ENCODE measurements at places on chromosomes 6 and 20. TPM values are rescaled to one million over a fixed set of nuclear protein-coding genes. Genes with fewer than 3 reads are reported as not detected.
A peak's percentile ranks its signal among the peaks of the same experiment; 100 is the strongest.

DNA sequence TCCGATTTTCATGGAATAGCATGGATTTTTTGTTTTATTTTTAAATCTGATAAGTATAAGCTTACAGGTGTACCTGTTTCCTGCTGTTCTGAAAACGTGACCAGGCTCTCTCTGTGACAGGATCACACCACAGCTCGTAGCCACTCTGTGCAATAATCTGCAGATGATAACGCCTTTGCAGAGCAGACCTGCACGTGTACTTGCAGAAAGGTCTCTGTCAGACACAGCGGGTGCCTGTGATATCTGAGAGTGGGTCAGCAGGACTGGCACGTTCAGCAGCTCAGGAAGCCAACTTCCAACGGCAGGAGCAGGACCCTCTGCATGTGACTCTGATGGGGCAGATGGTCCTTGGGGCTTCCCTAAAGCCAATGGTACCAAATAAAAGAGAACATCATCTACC is 68.6 kb upstream of the HDDC2 start:
- DNase-seq: no peak

- DNase-seq: no peak
These were observed 88.7 kb downstream of the ARHGAP18 start for GRCh38 chr6:129621252-129621651.

DNA sequence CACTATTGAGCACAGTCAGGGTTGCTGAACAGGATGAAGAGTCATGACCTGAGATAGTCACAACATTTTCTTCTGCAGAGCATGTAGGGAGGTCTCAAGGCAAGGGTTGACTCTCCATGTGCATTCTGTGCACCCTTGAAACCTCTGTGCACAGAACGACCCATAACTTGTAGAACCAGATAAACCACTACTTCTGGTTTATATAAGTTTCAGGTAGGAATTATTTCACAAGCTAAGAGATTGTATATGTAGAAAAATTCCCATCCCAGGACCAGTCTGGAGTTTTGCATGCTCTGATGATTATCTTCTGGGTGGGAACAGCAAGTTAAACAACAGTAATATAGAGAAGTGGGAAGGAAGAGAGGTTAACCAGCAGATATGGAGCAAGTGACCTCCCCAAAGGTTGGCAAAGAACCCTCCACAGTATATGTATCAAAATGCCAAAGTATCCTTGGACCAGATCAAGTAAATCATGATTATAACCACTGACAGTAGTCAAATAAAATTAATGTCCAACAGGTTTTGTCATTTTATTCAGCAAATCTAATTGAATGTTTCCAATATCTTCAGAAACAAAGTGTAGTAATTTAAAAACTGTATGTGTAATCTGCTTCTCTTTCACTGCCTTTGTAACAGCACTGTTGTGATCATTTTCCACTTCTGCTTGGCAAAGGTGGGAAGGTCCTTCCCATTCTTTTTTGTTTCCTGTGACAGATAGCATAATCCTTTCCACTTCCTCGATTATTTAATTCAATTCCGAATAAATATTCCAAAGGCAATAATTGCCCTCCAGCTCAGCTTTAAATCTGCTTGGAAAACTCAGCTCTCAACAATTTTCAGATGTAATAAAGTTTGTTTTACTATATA is 104.4 kb downstream of the SYNE1 start:
- DNase-seq: no peak

Gene TSPO2
- total RNA-seq: not detected

DNA sequence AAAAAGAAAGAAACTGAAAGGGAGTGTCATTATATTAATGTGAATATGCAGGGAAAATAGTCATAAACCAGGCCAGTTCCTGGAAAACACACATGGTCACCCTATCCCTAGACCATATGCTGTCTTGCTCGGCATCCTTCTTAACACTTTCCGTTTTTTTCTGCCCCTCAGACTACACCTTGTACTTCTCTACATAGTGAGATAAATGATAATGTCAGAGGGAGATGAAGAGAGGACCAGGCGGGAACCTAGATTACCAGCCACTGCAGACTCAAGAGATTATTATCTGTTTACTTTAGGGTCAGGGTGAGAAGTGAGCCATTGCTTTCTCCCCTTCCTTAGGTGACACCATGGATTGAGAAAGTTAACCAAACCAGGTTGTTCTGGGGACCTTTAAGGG is 3.7 kb upstream of the RPP21 start:
- no peak for DNase-seq

DNA sequence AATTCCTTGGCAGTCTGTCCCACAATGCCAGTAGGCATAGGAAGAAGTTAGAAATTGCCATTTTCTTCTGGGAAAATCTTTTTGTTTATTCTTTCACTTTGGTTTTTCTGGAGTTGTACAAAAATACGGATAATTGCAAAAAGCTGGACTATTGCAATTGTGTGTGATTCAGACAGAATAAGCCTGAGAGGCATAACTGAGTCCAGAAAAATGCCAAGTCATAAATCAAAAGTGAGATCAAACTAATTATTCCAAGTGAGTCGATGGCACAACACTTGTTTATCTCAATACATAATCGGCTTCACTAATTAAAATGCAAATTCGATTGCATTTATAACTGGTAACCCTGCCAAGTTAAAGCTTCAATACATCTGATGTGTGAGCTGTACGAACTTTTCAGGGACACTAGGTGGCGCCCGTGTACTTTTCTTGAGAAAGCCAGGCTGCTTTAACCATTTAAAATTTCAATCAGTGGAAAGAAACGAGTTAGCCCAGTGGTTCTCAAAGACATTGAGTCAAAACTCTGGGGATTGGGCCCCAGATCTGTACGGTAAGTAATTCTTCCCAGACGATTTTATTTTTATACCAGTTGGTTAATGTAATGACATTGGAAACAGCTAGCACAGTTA is 102.6 kb downstream of the LAMP5 start:
- DNase-seq: peak; percentile 67

Measured in M059J (cell line).